ENCODE measurements at places on chromosomes 1 and 21.

- no peak for DNase-seq
These were observed 61.1 kb downstream of the PTPRU start for GRCh38 chr1:29297450-29297849.

GRCh38 chr1:220717800-220718640 lies 27.9 kb downstream of the C1orf115 start:
- DNase-seq = no peak

DNA sequence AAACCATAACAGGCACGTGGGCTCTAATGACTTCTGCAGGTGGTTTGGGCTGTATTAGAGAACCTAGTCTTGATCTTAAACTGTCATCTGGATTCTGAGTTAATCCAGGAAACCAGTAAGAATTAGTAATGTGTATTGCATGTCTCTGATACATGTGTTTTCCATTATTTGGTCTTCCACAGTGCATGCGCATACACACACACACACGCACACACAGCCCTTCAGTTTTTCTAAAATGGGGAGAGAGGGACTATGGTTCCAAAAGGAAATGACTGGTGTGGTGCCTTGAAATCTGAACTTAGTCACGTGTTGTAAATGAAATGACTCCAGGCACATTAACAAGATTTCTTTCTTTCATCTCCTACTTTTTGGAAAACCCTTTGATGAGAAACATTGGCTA lies 67.6 kb downstream of the OLFML2B start:
- peak; percentile 80 for DNase-seq

- no peak for DNase-seq
These were observed 53.5 kb downstream of the CHD5 start for GRCh38 chr1:6126521-6127067.

GRCh38 chr1:154970631-154971340 lies at the start of gene SHC1:
Gene SHC1 (minus strand): TSS chr1:154970747. CDS start chr1:154970526, 221 bp downstream.
- peak; percentile 84 for DNase-seq

- no peak for DNase-seq
These were observed 15.2 kb downstream of the DOP1B start for GRCh38 chr21:36171741-36172331.

- no peak for DNase-seq
These were observed 329.4 kb upstream of the CHRM3 start for GRCh38 chr1:239056940-239057339.

DNA sequence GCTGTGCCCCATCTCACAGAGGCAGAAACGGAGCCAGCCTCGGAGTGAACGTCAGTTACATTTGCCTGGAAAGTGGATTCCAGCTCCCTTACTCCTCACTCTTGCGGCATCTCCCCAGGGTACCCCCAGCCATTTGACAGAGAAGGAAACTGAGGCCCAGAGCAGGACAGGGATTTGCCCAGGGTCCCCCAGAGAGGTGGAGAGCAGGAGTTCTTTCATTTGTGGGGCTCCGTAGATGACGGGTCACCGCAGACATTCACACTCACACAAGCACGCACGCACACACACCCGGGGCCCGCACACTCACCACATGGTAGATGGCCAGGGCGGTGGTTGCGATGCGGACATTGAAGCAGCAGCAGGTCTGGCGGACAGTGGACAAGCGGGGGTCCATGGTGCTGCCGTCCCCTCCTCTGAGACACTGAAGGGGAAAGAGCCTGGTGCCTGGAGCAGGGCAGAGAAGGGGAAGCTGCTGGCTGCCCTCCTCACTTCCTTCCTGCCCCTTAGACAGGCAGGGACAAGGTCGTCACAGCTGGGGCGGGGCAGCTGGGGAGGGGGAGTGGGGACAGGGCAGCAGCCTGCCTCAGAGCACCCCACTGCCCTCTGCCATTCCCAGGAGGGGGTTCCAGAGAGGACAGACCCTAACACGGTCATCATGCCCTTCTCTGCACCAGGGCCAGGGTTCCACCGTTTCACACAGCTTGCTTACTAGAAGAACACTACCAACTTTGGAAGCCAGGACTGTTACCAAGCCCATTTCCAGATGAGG lies at the start of gene LAPTM5:
LAPTM5 (minus strand) TSS at position 423 of the 769 bp plus-strand sequence; CDS start at position 394, 29 bp downstream.
- no peak for DNase-seq

DNA sequence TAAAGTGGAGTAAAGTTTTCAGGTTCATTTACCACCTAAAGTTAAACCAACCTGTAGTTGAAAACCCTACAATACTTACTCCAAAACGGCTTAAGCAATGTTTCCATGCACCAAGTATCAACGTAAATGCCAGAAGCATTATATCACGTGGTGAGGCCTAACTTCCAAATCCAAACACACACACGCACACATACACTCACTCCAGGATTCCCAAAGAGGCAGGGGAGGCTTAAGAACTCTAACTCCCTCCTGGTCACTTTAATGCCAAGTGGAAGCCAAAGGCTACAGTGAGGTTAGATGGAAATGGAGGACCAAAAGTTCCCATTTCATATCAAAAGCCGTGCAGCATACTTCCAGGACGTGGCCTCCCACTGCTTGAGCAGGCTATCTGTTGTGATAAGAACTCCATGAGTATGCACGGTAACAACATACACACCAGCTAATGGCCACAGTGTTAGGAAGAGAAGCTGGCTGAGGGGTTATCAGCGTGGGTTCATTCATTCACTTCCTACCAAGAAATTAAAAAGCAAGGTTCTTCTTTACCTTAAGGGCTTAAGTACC lies 224.1 kb downstream of the SLC45A1 start:
- no peak for DNase-seq

DNA sequence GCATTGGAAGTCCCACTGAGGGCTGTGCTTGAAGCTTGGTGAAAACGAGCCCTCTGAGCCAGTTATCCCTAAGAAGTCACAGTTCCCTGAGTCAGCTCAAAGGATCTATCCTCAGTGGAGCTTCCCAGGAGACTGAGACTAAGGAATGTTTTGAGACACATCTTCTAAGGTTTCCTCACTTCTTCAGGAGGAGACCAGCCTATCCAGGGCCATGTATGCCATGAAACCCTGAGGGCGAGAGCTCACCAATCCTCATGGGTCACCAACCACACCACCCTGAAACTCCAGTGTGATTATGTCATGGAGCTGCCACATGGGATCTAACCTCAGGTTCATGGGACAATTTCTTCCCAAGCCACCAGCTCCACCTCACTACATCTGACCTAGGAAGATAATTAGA lies 7.6 kb upstream of the TIE1 start:
- DNase-seq = no peak

- DNase-seq = no peak
These were observed 75.0 kb downstream of the RGL1 start for GRCh38 chr1:183879966-183880365.

DNA sequence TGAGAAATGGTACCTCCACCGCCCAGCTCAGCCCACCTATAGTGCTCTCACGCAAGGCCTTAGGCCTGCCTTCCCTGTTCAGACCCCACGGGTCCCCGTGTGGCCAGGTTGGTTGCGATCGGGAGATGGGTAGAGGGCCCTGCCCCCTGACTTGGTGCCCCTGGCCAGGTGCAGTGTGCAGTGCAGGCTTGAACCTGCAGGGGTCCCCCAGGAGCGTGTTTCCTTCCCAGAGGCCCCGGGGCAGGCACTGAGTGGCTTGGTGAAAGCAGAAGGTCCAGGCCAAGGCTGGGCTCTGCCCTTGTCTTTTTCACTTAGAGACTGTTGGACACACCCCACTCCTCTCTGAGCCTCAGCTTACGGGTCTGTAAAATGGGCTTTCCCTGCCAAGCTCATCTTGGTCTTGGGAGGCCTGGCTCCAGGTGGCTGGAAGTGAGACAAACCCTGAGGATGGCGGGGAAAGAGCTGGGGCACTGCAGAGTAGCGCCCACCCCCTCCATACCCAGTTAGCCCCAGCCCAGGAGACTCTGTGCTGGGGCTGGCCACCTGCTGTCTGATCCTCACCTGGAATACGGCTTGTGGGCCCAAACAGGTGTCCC lies 9.3 kb upstream of the HES5 start:
- no peak for DNase-seq

GRCh38 chr1:220873868-220874655 lies 5.2 kb upstream of the HLX start:
- DNase-seq = no peak

DNA sequence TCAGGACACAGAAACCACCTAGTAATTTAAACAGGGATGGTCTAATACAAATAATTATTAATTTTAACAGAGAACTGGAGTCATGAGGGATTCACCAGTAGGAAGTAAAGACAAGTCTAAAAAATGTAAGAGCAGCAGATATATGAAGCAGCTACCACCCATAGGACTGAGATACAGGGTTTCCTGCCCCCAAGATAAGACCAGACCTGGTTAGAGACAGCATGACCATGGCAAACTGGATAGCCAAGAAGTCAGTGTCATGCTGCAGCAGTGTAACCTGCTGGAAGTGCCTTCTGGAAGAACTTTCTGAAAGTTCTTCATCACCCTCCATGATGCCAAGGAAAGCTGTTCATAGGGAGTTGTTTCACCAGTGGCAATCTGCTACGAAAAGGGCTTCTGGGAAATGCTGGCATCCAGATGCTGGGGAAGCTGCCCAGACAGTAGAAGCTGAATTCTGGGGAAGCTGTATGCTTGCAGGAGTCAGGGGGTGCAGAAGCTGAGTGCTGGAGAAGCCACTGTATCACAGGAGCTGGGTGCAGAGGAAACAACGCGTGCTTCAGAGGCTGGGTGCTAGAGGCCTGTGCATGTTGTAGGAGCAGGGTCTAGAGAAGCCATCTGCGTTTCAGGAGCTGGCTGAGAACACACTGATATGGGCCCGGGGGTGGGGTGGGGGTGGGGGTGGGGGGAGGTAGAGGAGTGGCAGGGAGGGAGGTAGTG lies 356.4 kb downstream of the DISC1 start:
- no peak for DNase-seq

GRCh38 chr1:169236143-169236542 lies 129.7 kb downstream of the ATP1B1 start:
- no peak for DNase-seq

- no peak for DNase-seq
These were observed 35.5 kb downstream of the SRSF11 start for GRCh38 chr1:70256664-70257063.

GRCh38 chr1:165034136-165034809 lies 322.2 kb downstream of the LMX1A start:
- no peak for DNase-seq

- no peak for DNase-seq
These were observed 87.3 kb downstream of the USP24 start for GRCh38 chr1:55127827-55128343.

DNA sequence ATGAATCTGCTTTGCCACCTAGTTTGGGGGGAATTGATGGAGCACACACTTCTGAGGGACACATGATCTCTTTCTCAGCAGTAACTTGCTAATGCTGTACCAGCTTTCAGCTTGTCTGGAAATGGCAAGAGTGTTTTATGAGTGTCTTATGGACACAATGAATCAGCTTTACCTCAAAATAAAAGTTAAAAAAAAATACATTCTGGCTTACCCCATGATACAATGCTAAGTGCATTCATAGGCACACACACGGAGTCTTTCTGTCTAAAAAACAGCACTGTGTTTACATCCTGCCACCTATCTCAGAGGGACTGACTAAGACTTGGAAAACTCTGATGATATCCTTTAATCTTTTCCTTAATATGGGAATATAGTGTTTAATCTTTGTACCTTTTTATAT lies 455.5 kb upstream of the ADAMTS5 start:
- DNase-seq = peak; percentile 61

GRCh38 chr1:27763358-27763757 lies 9.7 kb upstream of the STX12 start:
- DNase-seq = no peak

DNA sequence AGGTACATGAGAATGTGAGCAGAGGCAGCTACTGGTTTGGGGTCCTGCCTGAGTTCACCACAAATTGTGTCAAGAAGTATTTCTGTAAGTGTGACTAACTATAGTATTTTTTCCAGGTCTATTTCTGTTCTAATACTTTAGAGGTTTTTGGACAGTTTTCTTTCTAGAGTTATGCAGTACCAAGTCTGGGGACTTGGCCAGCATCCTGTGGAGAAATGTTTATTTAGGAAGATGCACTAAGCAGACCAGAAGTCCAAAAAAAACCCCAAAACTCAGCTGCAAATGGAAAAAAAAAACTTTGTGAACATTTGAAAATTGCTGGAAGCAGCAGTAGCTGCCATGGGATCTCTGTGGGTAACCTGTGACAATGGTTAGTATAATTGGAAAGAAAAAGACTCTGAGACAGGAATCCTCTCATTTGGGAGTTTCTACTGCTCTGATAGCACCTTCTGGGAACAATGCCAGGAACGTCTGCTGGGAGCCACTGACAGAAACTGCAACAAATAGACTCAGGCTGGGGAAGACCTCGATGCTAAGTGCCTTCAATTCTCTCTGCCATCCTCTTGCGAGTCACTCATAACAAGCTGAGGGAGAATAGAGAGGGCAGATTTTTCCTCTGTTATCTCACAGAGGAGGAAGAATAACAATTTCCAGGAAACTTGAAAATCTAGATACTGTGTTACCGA lies 37.6 kb downstream of the OR10R2 start:
- DNase-seq = no peak

GRCh38 chr1:163071405-163072255 lies 2.5 kb downstream of the RGS4 start:
- DNase-seq = peak; percentile 49

DNA sequence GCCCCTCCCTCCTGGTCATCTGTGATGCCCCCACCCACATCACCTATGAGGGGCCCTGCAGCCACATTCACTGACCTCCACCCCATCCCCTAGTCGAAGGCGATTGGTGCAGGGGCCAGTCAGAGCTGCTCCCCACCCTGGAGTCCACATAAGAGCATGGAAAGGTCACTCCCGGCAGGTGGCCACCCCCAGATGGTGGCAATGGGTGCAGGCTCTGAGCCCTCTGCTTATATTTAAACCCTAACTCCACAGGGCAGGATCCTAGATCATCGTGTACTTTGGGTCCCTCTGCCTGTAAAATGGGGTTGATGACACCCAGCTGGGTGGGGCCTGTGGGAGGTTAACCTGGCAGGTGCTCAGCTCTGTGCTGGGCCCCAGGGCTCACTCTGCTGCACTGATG lies 186.8 kb upstream of the C1orf174 start:
- DNase-seq = no peak

- DNase-seq = no peak
These were observed 21.0 kb downstream of the STPG1 start for GRCh38 chr1:24392604-24392946.

GRCh38 chr1:229900220-229900619 lies 166.8 kb upstream of the GALNT2 start:
- no peak for DNase-seq

GRCh38 chr1:244214009-244214967 lies 163.2 kb downstream of the ZBTB18 start:
- peak; percentile 93 for DNase-seq

DNA sequence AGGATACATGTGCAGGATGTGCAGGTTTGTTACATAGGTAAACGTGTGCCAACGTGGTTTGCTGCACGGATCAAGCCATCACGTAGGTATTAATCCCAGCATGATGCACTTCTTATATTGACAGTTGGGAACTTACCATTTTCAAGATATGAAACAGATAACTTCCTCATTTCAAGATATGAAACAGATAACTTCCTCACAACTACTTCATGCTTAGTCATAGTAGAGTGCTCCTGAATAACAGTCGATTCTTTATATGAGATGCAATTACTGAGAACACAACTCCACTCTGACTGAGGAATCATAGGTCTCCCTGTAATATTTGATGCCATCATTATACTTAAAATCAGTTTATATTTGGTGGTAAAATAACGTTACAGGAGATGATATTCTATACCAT lies 1124.3 kb downstream of the AMY1C start:
- no peak for DNase-seq

All from skeletal muscle cell (primary cell).